ENCODE measurements at places on chromosomes 2 and 18.

GRCh38 chr2:172408143-172408766, 19.1 kb upstream of the ITGA6 start:
- peak; percentile 12 for DNase-seq

GRCh38 chr2:123916531-123916930, 108.6 kb upstream of the CNTNAP5 start:
- no peak for DNase-seq

GRCh38 chr2:230472621-230473018, 56.6 kb downstream of the SP100 start:
- DNase-seq = no peak

DNA sequence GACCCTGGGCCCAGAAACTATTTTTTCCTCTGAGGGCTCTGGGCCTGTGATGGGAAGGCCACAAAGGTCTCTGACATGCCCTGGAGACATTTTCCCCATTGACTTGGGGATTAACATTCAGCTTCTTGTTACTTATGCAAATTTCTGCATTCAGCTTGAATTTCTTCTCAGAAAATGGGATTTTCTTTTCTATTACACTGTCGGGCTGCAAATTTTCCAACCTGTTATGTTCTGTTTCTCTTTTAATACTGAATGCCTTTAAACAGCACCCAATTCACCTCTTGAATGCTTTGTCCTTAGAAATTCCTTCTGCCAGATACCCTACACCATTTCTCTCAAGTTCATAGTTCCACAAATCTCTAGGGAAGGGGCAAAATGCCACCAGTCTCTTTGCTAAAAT, 241.0 kb downstream of the HNMT start:
- DNase-seq = no peak

GRCh38 chr2:143717536-143718168, 588.4 kb downstream of the ARHGAP15 start:
- no peak for DNase-seq

DNA sequence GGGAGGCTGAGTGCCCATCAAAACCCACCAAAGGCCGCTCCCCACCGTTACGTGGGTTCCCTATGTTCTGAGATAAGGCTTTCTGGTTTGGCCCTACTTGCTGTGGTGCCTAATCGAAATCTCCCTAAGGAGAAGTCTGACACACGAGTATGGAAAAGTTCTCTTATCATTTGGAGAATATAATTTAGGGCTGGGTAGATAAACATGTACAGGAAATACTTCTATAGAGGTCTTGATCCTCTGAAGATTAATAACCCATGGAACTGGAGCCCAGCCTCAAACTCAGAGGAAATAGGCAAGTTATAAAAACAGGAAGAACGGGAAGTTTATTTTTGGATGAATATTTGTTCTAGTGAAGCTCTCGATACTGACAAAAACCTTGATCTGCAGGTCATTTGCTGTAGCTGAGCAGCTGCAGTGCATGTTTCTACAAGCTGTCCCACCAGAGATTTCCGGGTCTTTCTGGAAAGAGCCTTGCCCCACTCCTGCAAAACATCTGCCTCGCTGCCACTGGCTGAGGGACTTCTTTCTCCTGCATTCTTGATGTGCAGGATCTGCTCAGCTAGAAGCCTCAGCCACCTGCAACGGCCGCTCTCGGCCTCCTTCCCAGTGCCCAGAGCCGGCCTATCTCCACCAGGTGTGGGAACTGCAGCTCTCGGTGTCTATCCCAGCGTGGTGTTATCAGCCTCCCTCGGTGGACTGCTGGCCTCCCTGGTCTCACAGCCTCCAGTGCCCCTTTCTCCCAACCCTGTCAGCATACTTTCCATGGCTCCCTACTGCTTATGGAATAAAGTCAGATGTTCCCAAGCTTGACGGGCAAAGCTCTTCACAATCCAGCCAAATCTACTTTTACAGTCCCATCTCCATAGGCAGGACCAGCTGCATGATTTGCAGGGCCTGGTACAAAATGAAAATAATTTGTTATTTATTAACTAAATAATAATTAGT, 48.6 kb downstream of the SPRED2 start:
- no peak for DNase-seq

DNA sequence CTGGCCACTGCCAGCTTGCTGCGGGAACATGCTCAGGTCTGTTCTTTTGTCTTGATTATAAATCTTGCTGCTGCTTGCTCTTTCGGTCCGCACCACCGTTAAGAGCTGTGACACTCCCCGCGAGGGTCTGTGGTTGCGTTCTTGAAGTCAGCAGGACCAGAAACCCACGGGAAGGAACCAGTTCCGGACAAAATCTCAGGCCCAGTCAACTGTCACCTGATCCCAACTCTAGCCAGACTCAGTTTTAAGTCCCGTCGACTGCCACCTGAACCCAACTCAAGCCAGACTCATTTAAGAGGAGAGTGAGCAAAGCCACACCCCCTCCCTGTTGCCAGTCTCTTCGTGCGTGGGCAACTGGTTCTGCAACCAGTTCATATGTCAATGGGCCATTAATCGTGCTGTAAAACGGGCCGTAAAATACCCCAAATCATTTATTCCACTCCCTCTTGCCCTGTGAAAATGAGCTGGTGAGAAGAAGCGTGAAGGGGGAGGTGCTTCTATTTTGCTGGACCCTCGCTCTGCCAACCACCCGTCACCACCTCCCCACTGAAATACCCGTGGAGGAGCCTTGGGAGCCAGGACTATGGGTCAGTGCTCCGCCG, 224.3 kb downstream of the NDUFA10 start:
- no peak for DNase-seq

- peak; percentile 66 for DNase-seq
These were observed 62.2 kb upstream of the RTN4 start for GRCh38 chr2:55112229-55113031.

DNA sequence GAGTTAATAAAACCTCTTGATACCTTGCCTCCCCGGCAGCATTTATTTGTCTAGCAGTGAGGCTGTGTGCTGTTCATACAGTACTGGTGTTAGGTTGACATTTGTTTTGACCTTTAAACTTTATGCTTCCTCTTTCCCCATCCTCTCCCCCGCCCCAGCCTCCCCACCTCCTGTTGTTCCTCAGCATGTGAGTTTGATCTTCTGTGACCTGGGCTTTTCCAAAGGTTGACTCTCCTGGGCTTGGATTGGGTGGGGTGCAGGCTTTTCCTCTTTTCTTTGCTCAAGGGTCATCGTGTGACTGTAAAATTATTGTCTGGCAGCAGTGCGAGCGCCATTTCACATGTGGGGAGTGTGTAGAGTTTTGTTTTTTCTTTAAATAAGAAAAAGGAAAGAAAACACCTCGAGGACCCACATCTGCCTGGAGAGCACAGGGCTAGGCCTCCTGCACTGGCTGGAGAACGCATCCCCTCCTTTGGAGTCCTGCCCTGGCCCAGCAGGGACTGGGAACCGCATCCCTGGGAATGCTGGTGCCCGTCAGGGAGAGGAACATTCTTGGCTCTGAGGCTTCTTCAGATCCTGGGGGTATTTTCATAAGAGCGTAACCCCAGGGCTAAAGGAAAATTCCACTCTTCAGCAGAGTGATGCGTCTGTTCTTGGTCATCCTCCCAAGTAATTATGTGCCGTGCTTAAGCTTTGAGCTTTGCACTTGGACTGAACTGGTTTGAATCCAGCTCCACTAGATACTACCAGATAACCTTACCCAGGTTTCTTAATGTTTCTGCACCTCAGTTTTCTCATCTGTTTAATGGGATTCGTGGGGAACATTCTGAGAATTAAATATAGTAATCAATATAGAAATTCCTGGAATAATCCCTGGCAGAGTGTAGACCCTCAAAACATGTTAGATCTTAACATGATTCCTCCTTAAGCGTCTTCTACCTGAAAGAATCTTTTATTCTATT, 91.5 kb downstream of the SETBP1 start:
- DNase-seq = no peak

DNA sequence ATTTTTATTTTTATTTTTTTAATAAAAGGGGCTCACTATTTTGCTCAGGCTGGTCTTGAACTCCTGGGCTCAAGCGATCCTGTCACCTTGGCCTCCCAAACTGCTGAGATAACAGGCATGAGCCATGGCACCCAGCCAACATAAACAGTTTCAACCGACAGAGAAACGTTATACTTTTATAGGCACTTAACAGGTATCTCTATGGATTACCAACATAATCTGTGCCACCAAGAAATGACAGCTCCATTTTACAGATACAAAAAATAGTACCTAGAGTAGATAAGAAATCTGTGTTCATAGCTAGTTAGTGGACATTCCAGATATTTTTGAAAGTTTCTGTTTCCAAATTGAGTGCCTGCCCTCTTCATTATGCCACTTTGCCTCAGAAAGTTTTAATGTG, 1316.7 kb downstream of the LRP1B start:
- no peak for DNase-seq

- DNase-seq = no peak
These were observed 15.6 kb downstream of the TRABD2A start for GRCh38 chr2:84865181-84865783.

GRCh38 chr2:234550511-234551107, 53.7 kb upstream of the ARL4C start:
- peak; percentile 27 for DNase-seq

DNA sequence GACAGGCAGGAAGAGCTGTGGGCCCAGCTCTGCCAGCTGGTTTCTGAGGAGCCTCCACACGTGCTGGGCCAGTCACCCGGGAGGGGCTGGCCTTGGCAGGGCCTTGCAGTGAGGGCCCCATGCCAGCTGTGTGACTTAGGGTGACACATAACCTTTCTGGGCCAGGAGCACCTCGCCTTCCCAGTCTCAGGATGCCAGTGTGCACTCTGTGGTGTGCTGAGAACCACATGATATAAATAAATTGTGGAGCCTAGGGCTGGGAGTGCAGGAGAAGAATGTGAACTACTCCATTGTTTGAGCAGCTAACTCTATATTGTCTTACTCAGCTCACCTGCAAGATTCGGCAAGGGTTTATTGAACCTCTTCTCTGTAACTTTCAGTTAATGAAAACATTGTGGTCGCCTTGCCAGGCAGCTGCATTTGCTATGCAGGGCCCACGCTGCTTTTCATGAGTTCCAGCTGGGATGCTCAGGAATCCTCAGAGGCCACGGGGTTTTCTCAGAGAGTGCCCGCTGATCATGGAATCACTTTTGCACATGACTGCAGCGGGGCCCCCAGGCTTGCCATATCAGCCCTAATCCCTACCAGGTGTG, 222.3 kb downstream of the SH3RF3 start:
- no peak for DNase-seq
